CD8-positive, alpha-beta T cell (primary cell): ENCODE measurements at places on chromosomes 16 and 17.

- no peak for DNase-seq
Measured at GRCh38 chr16:77611386-77611785, 110.9 kb upstream of the NUDT7 start.

DNA sequence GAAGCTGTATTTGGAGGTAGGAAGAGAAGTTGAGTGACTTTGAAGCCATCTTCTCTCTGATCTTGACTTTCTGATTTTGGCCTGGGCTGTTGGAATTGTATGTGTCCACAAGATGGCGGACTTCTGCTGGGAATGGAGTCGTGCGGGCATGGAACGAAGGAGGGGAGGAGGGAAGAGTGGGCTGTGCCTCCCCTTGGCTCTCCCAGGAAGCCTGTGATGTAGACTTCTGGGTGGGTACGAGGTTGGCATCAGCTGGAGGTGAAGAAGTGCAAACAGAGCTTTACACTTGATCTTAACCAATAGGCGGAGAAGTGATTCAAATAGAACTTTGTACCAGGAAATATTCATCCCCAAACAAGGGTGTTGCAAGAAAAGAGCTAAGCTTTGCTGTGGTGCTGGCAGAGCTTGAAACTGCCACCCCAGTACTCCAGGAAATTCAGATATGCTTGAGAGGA lies 7.4 kb upstream of the TMEM220 start:
- no peak for DNase-seq

DNA sequence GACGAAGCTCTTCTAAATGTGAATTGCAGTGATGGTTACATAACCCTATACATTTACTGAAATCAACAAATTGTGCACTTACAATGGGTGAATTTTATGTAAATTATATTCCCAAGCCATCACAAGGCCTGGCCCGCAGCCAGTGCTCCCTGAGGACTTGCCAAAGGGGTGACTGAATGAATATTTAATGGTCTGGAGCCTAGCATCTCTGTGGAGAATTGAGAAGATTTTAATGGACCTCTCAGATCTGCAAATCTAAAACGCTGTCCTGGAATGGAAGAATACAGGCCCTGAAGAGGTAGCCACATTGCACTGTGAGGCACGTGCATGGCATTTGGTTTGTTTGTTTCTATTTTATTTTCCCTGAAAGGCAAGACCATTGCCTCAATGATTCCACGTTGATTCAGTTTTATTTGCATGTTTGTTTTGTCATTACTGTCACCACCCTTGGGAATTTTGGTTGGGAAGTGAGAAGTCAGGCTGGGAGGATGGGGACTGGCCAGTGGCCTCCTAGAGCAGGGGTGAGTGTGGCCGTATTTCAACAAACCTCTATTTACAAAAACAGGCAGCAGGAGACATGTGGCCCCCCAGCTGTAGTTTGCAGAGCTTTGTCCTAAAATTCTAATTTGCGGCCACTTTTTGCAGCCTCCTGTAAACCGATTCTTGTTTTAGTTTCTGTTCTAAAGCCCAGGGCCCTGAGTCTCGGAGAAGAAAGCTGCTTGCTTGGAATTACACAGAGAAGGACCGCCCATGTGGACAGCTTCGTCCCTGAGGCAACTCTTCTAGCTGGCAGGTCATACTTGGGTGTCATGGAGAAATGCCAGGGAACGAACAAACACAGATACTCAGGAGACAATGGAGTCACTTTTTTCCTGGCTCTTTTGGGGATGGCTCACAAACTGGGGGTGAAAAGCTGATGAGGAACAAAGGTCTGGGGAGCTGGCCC lies 40.5 kb upstream of the GCSH start:
- DNase-seq: no peak

- no peak for DNase-seq
Measured at GRCh38 chr17:3968015-3968414, 3.8 kb upstream of the ATP2A3 start.

DNA sequence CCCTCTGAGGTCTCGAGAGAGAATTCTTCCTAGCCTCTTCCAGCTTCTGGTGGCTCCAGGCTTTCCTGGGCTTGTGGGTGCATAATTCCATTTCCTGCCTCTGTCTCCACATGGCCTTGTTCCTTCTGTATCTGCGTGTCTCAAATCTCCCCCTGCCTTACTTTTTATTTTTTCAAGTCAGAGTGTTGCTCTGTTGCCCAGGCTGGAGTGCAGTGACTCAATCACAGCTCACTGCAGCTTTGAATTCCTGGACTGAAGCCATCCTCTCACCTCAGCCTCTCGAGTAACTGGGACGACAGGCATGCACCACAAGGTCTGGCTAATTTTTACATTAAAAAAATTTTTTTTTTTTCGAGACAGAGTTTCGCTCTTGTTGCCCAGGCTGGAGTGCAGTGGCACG lies 120.6 kb downstream of the SHISA9 start:
- no peak for DNase-seq

DNA sequence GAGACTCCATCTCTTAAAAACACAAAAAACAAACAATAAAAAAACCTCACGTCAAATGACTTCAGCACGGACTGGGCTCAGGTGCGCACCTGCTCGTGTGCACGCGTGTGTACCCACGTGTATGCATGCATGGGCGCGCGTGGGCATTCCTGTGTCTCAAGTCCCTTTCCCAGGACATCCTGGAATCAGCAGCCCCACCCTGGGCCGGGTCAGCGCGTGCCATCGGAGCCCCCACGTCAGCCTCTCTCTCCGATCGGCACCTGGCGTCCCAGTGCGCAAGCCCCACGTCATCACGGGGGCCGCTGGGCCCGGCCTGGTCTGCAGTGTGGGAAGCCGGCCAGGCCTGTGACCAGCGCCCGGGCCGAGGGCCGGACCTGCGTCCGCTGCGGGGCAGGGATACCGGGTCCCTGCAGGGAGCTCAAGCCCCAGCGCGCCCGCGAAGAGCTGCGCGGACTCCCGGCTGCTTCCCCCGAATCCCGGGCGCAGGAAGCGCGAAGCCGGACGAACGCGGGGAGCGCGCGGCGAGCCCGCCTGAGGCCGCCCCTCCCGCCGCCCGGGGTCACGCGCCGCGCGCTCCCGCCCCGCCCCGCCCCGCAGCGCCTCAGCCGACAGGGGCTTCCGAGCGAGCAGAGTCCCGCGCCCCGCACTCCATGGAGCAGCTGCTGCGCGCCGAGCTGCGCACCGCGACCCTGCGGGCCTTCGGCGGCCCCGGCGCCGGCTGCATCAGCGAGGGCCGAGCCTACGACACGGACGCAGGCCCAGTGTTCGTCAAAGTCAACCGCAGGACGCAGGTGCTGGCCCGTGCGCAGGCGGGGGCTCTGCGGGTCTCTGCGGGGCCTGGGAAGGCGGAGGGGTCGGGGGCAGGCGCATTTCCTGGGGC lies at the start of gene FN3K:
Gene FN3K, plus strand, starts transcription at position 629 of the 880 bp plus-strand sequence. Its CDS starts 22 bp downstream, at position 651.
- peak; percentile 31 for DNase-seq

GRCh38 chr17:42276359-42276608 lies at the start of gene STAT5B:
Gene STAT5B, minus strand, starts transcription at chr17:42276391. Its CDS starts 44,264 bp downstream, at chr17:42232127.
- DNase-seq: peak; percentile 69

GRCh38 chr16:84718-85406 lies 6.8 kb downstream of the MPG start:
- peak; percentile 37 for DNase-seq

DNA sequence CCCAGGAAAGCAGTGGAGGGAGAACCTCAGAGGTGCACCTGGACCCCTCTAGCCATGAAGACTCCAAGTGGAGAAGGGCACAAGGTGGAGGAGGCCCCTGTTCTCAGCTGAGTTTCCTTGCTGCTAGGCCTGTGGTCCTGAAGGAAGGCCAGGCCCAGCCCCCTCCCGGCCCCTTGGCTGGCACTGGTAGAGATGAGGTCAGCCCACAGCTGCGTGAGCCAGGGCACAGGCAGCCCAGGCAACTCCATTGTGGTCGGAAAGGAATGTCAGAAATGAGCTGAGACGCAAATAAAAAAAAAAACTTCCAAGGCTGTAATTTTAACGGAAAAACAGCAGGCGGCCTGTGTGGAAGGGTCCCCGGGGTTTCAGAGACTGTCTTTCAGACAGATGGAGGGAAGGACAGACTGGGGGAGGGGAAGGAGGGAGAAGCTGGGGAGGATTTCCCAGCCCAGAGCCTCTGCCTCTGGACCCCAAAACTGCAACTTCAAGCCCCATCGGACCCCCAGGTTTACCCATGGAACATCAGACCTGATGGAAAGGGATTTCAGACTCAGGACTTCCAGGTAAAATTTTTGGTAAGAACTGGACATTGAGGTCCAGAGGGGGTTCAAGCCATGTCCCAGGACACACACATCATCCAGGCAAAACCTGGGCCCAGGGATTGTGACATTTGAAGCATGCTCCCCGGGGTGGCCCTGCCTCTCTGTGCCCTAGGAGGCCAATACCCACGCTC lies 25.6 kb upstream of the MRPS23 start:
- DNase-seq: no peak

DNA sequence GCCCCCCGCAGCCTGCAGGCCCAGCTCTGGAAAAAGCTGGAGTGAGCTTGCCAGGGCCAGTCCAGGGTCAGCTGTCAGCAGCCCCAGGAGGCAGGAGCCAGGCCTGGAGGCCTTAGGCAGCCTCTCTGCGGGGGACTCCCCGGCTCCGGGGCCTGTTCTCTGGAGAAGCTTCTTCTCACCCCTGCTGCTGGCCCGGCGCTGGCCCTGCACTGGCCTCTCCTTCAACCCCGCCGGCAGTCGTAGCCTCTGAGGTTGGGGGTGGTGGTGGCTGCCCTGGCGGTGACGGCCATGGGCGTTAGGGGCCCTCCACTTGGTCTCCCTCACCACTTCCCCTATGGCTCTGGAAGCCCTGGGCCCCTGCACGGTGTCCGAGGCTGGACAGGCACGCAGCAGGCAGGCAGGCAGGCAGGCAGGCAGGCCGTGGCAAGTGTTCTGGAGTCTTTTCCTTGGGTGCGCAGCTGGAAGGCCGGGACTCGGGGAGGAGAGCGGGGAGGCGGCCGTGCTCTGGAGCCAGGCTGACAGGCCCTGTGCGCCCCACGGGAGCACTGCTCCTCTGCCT lies 2.1 kb downstream of the FOXF1 start:
- no peak for DNase-seq

- no peak for DNase-seq
Measured at GRCh38 chr17:56851008-56851407, 17.1 kb downstream of the DGKE start.

DNA sequence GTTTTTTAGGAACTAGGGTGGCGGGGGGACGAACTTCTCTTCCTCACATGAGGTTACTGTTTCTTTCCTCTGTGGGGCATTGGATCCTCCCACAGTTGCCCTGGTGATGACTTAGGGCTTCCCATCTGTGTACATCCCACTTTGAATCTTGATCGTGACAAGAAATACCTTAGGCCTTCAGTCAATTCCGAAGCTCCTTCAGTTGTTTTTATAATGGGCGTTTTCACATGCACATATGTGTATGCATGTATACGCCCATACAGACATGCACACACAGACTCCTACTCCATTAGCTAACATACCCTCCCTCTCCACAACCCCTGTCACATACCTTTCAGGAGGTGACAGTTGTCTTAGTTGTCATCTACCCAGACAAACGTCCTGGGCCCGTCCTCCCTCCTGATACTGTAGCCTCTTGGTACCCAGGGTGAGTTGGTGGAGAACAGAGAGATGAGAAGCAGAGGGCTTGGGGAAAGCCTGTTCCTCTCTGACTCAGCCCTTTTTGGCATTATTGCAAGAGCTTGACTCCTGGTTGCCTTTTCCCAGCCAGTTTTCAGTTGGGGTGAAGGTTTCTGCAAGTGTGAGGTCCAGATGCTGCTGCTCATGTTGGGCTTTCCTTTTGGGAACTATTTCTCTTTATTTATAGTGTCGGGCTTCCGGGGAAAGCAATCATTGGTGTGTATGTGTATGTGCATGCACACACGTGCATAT lies 2.2 kb upstream of the AOC2 start:
- no peak for DNase-seq

- no peak for DNase-seq
Measured at GRCh38 chr16:65119901-65120401, 1.9 kb downstream of the CDH11 start.

DNA sequence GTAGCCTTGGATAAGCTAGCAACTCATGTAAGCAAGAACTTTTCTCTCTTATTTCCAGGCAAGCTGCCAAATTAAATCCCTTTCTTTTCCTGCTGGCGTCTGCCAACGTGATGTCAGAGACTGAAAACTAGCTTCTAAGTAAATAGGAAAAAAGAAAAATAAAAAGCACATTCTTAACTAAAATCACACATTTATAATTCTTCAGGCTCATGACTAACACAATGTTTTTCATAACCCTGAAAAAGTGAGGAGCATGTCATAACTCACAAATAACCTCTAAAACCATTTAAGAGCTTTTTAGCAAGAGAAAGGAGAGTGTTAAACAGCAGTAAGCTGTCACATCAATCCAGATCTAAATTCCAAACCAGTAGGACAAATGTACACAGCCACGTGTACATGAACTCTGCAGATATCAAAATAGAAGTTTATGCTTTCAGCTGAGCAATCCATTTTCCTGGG lies 110.0 kb downstream of the N4BP1 start:
- no peak for DNase-seq

GRCh38 chr16:56792967-56793366 lies 63.0 kb downstream of the NUP93 start:
- DNase-seq: no peak

DNA sequence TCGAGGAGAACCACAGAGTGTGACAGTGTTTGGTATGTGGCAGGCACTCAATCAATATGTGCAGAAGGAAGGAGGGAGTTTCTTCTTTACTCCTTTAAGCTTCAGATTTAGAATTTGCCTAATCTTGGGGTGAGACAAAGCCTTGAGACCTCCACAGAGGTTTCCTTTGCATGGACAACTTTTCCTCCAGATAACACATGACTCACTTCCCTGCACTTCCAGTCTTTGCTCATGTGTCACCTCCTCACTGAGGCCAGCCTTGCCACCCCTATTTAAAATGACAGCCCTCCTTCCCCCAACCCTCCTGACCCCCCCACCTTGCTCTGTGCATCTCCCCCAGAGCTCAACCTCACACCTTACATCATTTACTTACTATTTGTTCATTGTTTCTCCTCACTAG lies 17.4 kb upstream of the NOS2 start:
- no peak for DNase-seq

GRCh38 chr17:73657473-73658116 lies 13.3 kb upstream of the SDK2 start:
- DNase-seq: peak; percentile 42

DNA sequence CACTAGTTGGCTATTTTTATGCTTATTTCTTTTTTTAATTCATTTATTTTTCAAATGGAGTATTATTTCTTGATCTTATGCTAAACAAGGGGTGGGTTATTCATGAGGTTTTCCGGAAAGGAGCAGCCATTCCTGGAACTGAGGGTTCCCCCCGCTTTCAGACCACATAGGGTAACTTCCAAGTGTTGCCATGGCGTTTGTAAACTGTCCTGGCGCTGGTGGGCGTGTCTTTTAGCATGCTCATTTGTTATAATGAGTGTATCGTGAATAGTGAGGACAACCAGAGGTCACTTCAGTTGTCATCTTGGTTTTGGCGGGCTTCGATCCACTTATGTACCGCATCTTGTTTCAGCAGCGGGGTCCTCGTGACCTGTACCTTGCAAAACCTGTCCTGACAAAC lies 29.6 kb upstream of the ASGR2 start:
- DNase-seq: no peak

DNA sequence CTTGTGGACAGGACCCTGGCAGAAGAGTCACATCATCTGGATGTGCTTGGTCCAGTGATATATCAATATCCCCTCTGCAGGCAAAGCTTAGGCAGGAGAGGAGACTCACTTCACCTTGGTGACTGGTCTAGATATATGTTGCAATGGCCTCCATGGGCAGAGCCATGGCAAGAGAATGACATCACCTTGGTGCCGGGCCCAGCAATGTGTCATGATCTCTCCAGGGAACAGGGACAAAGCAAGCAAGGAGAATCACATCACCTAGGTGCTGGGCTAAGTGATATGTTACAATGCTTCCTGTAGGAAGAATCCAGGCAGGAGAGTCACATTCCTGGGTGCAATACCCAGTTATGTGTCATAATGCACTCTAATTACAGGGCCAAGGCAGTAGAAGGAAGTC lies 2106.2 kb downstream of the TP53TG3F start:
- no peak for DNase-seq

GRCh38 chr17:81161536-81161935 lies 3.8 kb upstream of the PVALEF start:
- DNase-seq: no peak
